ENCODE measurements at places on chromosomes 7 and 10.

DNA sequence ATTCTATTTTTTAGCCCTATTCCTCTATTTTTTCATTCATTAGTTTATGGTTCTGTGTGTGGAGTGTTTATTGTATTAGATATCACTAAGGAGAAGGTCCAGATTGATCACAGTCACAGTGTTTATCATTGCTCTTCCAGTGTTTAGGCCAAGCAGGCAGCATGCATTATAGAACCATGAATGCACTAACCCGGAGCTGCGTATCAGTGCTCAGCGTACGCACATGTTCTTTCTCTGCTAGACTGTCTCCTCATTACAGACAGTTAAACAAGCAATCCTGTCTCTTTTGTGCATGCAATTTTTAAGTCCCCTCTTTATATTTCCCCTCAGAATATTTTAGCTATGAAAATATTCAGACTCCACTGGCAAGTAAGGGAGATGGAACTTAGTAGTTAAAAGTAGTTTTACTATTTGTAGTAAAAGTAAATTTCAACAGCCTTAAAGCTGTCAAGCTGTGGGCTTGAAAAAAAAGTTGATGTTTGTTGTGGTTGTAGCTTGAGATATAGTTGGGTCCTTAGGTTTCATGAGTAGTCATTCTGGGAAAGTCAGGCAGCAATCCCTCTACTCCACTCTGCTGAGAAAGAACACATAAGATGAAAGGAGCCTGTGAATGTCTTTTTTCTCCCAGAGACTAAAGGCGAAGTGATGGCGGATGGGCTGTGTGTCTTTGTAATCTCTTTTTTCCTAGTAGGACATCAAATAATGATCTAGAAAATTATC lies 260.4 kb downstream of the CDK14 start:
- no peak for DNase-seq

GRCh38 chr7:76302347-76303201 lies at the start of gene HSPB1:
TSS of gene HSPB1 (plus strand) at chr7:76302673. CDS start at chr7:76302713, 40 bp downstream.
- peak; percentile 23 for DNase-seq

DNA sequence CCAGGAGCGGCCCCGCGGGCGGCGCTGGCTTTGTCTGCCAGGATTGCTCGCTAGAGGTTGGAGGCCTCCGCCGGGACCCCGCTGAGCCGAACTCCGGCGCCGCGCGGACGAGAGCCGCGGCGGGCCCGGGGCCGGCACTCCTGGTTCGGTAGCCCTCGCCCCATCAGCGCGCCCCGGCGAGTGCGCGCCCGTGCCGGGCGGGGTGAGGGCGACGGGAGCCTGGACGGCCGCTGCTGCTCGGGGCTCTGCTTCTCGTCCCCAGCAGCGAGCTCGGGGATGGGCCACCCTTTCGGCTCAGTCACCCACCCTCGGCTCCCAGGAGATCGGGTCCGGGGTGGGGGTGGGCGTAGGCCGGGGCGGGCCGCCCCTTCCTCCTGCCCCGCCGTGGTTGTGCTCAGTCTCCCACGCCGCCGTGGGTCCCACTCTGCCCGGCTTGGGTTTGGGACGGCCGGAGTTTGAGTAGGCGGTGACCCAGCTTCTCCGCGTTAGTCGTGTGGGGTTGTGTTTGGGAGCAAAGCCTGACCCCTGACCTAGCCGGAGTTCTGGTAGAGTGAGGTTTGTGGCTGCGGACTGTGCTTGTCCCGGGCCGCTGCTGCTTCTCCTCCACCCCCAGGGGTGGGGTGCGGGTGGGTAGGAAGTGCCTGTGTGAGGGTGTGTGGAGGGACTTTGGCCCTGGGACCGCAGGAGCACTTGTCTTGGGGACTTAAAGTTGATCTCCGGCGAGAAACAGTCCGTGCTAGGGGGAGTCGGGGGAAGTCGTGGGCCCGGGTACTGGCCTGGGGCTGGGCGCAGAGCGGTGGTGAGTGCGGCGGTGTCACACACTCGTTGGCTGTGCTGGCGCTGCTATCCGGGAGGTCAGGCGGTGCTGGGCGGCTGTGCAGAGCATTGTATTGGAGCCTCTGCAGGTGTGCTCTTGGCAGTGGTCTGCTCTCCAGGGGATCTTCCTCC lies 677 bp downstream of the TSPAN14 start:
- no peak for DNase-seq

DNA sequence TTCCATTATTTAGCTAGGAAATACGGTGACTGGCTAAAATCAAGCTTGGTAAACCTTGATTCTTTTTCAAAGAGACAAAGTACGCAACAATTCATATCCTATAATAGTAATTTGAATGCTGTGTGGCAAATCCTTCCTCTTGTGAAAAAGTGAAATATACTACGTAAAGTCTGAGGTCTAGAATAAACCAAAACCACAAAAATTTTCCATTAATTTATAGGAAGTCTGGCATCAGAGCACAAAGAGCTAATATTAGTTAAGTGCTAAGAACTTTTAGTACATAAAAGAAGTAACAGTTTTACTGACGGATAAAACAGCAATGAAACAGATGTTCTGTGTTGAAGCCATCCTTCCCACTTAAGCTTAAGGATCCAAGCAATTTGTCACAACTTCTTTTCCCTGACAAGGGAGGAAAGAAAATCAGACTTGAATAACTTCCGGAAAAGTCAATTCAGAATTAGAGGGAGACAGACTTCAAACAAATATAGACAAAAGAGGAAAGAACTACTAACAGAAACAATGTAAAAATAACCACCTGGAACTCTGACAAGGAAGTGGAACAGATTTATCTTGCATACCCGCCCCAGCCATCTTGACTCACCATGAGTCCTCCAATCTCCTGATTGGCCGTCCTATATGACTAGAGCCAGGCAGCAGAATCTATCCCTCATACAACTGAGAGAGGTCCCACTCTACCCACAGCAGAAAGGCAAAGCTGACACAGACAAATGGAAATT lies 34.6 kb downstream of the RHEB start:
- no peak for DNase-seq

DNA sequence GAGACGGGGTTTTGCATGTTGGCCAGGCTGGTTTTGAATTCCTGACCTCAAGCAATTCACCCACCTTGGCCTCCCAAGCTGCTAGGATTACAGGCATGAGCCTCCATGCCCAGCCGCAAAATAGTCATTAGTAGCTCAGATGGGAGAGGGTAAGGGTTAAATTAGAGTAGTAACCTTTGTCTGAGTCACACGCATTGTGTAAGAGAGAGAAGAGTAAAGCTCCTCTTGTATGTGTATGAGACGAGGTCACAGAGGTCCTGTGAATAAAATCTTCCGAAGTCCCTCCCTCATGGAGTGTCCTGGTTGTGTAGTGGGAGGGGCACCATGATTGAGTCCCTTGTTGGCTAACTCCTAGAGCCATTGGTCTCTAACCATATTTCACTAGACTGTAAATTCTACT lies 85.2 kb upstream of the CDC14C start:
- no peak for DNase-seq

GRCh38 chr7:44309271-44310091 lies 15.9 kb downstream of the CAMK2B start:
- no peak for DNase-seq

DNA sequence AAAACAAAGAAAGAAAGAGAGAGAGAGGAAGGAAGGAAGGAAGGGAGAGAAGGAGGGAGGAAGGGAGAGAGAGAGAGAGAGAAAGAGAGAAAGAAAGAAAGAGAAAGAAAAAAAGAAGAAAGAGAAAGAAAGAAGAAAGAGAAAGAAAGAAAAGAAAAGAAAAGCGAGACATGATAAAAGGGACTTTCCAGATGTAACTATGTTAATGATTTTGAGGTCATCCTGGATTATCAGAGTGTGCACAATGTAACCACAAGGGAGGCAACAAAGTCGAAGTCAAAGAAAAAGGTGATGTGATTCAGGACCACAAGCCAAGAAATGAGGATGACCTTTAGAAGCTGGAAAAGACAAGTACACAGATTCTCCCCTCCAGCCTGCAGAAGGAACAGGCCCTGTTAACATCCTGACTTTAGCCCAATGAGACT lies 48.9 kb upstream of the PAX2 start:
- no peak for DNase-seq

DNA sequence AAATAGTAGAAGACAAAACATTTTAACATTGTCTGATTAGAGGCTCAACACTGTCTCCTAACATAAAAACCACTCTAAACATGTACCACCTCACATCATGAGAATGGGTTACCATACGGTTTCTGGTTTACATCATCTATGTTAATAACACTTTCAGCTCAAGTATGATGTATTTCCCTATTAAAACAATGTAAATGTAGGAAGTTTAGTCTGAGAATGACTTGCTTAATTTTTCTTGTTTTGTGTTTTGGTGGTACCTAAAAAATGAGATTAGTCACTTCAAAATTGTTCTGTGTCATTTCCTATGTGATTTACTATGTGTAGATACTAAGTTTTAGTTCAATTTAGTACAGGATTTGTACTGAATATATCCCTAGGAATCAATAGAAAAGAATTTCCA lies 195.8 kb upstream of the SEMA3C start:
- DNase-seq, result no peak

GRCh38 chr7:37781156-37781555 lies 67.2 kb upstream of the NME8 start:
- no peak for DNase-seq

DNA sequence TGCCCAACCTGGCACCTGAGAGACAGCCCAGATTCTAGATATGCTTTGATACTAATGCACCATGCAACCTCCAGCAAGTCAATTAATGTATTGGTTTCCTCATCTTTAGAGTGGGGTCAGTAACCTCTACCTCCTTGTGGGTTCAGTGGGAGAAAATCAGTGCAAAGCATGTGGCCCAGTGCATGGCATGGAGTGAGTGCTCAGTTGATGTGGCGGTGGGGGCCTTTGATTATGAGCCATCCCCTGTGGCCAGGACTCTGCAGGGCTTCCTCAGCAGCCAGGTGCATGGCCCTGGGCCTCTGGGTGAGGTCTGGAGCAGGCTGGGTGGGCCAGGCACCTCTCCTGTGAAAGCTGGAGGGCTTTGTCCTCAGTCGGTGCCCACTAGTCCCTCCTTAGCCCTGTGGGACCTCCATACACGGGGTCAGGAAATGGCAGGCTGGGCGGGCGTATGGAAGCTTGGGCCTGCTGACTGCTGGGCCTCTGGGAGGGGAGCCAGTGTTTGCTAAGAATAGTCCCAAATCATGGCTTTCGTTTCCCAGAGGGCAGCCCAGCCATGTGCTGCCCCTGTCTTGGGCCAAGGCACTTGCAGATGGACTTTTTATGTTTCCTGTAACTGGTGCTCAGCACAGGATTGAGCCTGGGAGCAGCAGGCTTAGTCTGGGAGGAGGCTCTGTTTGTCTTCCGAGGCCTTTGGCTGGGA lies 3.4 kb downstream of the PALD1 start:
- no peak for DNase-seq

DNA sequence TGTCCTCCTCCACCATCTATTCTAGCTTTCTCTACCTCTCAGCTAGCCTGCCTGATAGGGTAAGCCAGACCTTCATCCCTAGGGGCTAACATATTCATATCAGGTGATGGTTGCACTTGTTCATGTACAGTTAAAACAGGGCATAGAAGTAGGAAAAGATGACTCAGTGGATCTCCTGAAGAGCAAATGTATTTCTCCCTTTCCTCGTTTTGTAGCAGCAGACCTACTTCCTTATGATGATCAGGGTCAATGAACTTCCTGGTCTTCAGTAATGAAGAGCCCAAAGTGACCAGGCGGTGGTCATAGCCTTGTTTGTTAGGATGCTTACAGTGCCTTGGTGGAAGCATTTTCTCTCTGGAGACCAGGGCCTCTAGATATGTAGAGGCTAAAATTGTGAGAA lies 6.3 kb downstream of the LIPJ start:
- no peak for DNase-seq

DNA sequence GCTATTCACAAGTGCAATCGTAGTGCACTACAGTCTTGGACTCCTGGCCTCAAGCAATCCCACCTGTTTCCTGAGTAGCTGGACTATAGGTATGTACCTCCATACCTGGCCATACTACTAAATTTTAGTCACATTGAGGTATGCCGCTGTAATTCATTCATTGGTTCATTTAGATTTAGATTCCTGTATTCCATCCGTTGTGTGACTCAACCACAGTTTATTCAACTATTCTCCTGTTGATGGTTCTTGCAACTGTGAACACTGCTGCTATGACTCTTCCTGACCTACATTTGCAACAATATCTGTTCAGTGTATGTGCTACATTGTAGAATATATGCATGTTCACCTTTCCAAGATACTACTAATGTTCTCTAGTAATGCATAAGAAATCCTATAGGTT lies 8.0 kb upstream of the ZCCHC24 start:
- no peak for DNase-seq

GRCh38 chr7:151850491-151851124 lies 26.3 kb downstream of the PRKAG2 start:
- no peak for DNase-seq

DNA sequence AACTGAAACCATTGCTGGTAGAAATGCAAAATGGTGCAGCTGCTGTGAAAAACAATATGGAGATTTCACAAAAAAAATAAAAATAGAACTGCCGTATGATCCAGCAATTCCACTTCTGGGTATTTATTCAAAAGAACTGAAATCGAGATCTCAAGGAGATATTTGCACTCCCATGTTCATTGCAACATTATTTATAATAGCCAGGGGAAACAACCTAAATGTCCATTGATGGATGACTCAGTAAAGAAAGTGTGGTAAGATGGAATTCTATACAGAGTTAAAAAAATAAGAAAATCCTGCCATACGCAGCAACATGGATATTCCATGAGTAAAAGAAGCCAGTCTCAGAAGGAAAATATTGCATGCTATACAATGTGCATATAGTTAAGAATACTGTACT lies 290.6 kb upstream of the GHITM start:
- DNase-seq, result no peak

GRCh38 chr10:21989453-21990154 lies 13.9 kb downstream of the DNAJC1 start:
- no peak for DNase-seq

GRCh38 chr7:732094-732541 lies 5.0 kb upstream of the PRKAR1B start:
- no peak for DNase-seq

DNA sequence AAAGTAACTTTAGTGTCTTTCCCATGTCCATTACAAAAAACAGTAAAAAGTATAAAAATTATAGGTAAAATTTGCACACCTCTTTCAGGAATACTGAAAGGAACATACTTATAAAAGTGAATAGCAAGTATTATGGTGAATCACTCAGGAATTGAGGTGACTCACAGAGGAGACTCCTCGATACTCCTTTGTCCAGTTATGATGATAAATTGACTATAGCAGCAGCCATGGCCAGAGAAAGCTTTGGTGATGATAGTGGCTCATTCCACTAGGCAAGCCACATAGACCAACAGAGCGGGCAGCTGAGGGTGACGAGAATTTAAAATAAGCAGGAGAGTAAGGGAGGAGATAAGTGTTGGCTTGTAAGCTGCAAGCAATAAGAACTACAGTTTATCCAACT lies 1231.1 kb upstream of the CELF2 start:
- no peak for DNase-seq
